A673 (cell line): ENCODE measurements at places on chromosomes 13 and 19. TPM values are rescaled to one million over a fixed set of nuclear protein-coding genes. Genes with fewer than 3 reads are reported as not detected.

LRRC4B gene
- 23.1 and 24.9 TPM in 2 replicates for total RNA-seq

FCER2 gene
- not detected in 2 replicates for total RNA-seq

C19orf85 gene
- not detected in 2 replicates for total RNA-seq

PRR22 gene
- total RNA-seq: 6.5 and 8.2 TPM in 2 replicates

ELSPBP1 gene
- total RNA-seq: 0.47 and 1.0 TPM in 2 replicates

MEF2B gene
- total RNA-seq: 2.9 and 3.4 TPM in 2 replicates

DNA sequence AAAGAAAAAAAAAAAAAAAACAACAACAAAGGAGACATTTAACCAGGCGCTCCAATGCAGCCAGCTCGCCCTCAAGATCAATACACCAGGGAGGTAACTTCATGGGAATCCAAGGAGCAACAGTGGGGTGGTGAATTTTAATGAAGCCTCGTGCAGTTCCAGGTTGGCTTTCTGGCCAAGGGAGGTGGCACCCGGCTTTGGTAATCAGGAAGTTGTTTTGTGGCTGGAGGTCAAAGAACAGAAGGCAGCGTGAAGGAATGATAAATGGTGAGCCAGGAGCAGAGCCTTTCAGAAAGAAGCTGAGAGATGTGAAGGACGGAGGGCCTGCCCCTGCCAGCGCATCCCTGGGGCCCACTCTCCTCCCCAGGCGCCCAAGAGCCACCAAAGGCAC, 188.2 kb upstream of the TSC22D1 start:
- no peak for DNase-seq
- H3K4me3 ChIP-seq: no peak overlapping the region
- no peak overlapping the region for H3K27ac ChIP-seq
- peaks cover 2% of the 10 kb centered on the region for H3K4me1 ChIP-seq

DNA sequence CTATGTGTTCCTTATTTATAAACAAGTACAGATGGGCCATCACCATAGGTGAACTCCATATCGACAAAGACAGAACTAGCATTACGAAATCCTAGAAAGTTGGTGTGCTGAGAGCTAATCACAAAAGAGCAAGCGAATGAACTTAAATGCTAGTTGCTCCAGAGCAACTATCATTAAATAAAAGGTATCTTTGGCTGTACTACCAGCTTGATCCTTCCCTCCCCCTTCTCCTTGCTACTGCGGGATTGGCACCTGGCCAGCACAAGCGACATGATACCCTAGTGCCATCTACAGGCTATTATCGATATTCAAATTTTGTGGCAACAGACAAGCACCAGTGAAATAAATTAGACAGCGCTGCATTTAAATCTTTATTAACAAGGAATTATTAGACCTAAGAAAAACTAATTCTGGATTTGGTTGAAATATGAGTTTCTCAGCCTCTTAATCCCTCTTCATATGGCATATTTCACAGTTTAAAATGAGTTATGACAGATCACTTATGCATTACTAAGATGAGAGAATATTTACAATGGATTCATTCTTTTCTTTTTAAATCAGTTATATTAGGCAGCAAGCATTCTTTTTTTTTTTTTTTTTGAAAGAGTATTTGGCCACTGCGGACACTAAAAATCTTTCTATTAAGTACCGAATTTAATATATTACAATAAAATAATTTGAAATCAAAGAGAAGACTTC, 5.8 kb downstream of the PCDH9 start:
- DNase-seq: peak; percentile 81
- H3K27me3 ChIP-seq: no peaks in the 10 kb centered on the region
- H3K27ac ChIP-seq: no peak overlapping the region
- peaks cover 6% of the 10 kb centered on the region for H3K4me1 ChIP-seq
- peak overlapping the region; percentile 27 for H3K4me3 ChIP-seq
- H3K36me3 ChIP-seq: no peaks in the 10 kb centered on the region

DNA sequence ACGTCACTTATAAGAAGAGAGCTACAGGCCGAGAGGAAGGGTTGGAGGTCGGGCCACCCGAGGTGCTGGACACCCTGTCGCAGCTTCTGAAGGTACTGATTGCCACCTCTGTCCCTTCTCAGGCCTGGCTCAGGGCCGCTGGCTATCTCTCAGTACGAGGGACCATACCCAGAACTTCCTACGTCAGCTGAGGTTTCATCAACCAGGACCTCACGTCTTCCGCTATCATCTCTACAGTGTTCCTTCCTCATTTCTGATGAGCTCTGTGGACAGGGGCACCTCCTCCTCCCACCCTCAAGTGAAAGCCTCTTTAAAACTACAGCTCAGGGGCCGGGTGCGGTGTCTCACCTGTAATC, 58.2 kb upstream of the USE1 start:
- H3K4me1 ChIP-seq: no peaks in the 10 kb centered on the region
- no peak overlapping the region for H3K27ac ChIP-seq
- no peak overlapping the region for H3K4me3 ChIP-seq
- no peak for DNase-seq
- H3K36me3 ChIP-seq: peaks cover 11% of the 10 kb centered on the region
- H3K27me3 ChIP-seq: no peaks in the 10 kb centered on the region

- no peak overlapping the region for H3K27ac ChIP-seq
- H3K4me1 ChIP-seq: no peaks in the 10 kb centered on the region
- no peak overlapping the region for H3K4me3 ChIP-seq
Measured at GRCh38 chr19:7687177-7687576, 6.5 kb downstream of the TRAPPC5 start.

- H3K27ac ChIP-seq: no peak overlapping the region
- no peak overlapping the region for H3K4me3 ChIP-seq
- no peak for DNase-seq
Measured at GRCh38 chr13:51945149-51945548, 66.1 kb downstream of the ATP7B start.
